ENCODE measurements at places on chromosomes 2 and 18.

DNA sequence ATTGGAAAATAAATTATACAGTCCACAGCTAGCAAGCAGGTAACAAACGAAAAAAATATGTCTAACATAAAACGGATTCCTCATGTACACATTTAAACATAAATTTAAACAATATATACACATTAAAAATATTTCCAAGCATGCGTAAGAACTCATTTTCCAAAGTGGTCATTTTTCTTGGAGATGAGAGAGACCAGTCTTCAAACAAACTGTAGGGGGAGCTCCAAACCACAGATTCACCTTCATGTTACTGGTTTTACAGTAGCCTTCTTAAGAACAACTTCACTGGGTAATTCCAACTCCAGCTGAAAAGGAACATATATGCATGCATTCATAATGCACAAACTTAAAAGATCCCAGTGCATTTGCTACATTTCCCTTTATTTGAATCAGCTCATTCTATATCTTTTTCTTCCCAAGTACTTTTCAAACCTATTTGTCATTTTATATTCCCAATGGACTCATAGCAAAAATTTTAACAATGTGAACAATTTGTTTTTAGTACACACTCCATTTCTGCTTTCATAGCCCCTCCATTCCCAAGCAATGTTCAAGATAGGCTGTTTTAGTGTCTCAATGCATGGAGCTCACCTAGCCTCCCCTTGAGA, 4.7 kb upstream of the STAMBP start:
- no peak for DNase-seq

DNA sequence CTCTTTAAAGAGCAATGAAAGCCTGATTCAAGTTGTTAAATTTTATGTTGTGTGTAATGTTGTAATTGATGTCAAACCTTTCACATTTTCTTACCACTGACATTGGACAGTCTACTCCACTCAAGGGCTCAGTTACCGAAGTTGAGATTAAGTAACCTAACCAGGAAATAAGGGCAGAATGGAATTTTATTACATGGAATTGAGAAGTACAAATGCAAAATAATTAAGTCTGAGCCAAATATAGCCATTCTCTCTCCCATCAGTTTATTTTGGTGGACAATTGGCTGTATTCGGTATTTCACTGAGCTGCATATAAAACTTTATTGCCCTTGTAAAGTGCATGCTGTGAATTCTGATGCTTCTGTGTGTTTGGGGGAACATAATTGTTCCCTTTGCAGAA, 231.5 kb downstream of the TTC32 start:
- DNase-seq: no peak

- DNase-seq: no peak
Observed at GRCh38 chr18:32576296-32576916, 105.7 kb upstream of the GAREM1 start.

- no peak for DNase-seq
Observed at GRCh38 chr2:31319406-31320175, 85.6 kb downstream of the EHD3 start.

DNA sequence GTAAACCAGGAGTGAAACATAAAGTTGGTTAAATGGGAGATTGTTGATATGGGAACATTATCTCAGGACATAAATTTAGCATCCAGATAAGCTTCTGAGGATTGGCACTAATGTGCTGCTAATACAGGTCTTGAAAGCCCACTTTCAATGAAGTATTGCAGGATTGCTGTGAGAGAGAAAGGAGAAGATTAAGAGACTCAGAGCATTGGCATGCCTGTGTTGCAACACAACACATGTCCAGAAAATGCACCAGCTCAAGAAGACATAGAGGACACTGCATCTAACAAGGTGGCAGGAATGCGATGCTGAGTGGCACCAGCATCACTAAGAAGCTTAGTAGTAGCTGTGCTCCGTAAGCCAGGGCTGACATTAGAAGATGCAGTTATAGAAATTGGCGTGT, 728.9 kb downstream of the SUCLG1 start:
- no peak for DNase-seq

GRCh38 chr18:79883461-79884293, 67.8 kb downstream of the SLC66A2 start:
- no peak for DNase-seq

DNA sequence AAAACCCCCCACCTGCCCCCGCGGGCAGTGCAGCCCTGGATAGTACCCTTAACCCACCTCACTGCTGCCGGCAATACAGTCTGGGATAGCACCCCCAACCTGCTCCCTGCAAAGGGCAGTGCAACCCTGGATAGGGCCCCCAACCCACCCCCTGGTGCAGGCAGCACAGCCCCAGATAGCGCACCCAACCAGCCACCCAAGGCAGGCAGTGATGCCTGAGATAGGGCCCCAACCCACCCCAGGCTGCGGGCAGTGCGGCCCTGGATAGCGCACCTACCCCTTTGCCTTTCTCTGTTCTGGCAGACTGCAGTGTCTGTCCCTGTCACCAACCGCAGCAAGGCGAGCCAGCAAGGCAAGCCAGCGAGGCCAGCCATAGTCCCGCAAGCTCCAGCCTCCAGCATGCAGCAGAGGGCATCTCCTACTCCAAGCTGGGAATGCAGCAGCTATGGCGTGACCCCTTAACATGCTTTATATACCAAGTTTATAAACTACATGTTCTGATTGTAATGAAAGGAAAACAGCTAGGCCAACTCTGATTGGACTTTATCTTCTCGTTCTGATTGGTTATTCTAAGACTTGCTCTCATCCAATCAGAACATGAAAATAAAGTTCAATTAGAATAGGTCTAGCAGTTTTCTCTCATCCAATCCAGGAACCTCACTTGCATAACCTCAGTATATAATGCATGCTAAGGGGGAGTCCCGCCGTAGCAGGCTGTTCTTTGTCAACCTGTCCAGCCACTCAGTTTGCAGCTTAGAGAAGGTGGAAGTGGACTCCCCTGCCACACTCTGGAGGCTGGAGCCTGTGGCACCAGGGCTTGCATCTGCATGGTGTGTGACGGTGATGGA, 34.1 kb upstream of the ANKRD62 start:
- no peak for DNase-seq

DNA sequence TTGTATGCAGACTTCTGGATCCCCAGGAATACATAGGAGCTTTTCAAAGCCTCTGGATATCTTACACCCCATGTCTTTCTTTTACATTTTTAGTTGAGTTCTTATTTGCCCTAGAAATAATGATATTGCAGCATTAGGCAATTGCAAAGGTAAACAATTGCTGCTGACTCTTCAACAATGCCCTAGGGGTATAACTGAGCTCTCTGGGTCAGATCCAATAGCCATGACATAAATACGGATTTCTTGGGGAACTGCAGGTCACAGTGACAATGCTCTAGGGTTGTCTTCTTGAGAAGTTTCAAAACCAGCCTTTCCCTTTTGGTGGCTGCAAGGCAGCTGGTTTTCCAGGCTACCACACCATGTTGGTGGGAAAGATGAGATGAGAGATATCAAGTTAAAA, 16.5 kb upstream of the OR6B3 start:
- no peak for DNase-seq

- no peak for DNase-seq
Observed at GRCh38 chr2:26453421-26454329, 24.2 kb downstream of the OTOF start.

DNA sequence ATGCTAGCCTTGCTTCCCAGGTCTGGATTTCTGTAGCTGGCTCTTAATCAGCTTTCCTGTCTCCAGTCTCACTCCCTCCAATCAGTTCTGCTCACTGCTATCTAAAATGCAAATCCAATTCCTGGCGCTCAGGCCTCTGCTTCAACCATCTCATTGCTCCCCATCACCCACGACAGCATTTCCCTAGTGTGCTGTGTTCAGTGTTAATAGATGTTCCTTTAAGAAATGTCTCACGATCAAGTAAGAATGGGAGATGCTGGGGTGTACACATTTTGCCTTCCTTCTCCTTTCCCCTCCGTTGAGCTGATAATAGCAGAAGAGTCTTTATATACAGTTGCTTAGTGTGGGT, 1.6 kb upstream of the PUM2 start:
- DNase-seq: no peak

- no peak for DNase-seq
Observed at GRCh38 chr2:176793792-176794191, 418.8 kb upstream of the HNRNPA3 start.

- DNase-seq: no peak
Observed at GRCh38 chr2:15570104-15570503, 9.0 kb upstream of the NBAS start.

DNA sequence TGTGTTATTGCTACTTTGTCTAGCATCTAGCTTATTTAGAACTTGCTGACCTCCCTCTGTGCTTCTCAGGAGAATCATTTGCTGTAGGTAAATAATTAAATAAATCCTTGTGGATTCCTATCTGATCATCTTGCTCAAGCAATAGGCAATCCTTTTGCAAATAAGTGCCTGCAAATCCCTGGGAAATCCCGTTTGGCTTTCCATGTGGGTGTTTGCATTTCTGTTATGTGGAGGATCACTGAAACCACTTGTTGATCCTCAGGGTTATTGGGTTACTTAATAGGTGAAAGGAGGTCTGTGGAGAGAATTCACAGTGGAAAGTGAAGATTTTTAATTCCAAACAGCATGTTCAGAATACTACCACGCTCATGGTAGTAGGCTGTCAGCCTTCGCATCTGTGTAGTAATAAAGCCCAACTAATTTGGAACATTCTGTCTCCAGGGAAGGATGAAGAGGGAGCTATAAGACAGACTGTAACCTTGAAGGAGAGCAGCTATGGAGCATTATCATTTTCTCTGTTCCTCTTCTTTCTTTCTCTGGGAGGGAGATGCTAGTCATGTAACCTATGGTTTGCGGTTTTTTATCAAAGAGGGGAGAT, 72.5 kb downstream of the GULP1 start:
- no peak for DNase-seq

- no peak for DNase-seq
Observed at GRCh38 chr2:26148501-26148900, 24.4 kb upstream of the GAREM2 start.

GRCh38 chr2:44931198-44931780, 10.2 kb upstream of the SIX3 start:
- no peak for DNase-seq

DNA sequence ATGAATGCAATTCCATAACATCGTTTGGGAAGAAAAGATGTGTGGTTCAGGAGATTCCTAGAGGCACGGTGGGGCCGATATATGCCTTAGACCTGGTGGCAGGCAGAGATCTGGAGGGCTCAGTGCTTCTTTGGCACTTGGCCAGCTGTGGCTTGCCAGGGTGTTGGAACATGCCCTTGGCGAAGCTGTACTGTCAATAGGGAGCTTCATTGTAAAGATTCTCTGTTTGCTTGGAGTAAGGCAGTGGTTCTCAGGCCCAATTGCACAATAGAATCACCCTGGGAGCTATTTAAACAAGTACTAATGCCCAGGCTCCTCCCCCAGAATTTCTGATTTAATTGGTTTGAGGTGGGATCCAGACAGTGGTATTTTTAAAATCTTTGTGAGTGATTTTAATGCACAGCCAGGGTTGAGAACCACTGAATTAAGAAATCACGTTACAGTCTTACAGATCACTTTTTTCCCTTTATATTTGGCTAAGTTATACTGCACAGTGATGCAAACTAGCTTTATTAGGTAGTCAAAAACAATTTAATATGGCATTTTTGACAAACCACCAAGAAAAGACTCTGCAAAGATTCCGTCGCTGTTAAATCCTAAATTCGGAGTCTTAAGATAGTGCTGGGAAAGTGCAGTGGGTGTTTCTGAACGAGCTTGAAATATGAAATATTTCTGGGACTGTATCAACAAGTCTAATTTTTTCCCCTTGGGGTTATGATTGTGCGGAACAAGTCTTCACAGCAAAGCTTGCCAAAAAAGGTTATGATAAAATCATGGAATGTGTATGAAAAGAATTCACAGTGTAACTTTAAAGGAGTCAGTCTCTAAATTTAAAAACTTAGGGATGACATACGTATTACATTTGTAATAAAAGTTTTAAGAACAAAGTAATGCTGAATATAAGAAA, 78.0 kb downstream of the CRIM1 start:
- DNase-seq: no peak

DNA sequence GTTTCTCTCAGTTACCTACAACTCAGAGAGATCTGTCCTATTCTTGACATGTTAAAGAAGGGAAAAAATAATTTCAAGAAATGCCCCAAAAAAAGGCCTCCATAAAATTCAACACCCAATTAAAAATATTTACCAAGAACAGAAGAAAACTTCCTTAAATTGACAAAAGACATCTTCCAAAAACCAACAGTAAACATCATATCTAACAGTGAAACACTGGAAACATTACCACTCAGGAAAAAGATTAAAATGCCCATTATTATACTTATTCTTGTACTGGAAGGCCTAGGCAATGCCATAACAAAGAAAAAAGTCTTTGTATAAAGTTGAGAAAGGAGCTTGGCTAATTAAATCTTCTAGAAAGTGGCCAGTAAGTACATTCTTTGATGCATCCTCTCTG, 7.2 kb downstream of the DTNB start:
- no peak for DNase-seq

DNA sequence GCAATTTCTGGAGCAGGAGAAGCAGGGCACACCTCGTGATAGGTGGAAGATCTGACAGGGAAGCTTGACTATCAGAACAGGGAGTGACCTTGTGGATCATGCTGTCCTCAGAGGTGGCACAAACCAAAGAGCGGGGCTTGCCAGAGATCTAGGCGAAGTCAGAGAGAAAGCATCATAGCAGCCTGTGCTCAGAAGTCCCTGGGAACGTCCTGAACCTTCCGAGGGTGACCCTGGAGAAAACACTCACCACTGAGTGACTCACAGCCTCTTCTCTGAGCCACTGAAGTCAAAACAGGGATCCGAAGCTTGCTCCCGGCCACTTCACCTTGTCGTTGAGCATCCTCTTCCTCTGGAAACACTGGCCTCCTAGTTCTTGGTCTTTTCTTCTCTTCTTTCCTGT, 56.7 kb downstream of the IL1R2 start:
- no peak for DNase-seq

DNA sequence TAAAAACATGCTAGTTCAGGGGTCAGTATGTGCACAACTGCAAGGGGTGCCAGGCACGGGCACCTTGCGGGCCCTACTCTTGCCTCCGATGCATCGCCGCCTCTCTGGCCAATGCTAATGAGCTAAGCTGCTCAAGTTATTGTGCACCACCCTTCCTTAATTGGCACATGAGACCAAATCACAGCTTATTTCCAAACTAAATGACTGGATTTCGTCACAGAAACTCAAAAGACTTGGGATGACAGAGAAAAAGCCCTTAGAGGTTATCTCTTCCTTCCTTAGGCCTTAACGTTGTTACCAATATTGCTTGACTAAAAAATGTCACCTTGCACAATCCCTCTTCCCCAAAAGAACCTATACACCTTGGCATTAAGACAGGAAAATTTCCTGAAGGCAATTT, 7.7 kb downstream of the RNF149 start:
- DNase-seq: no peak

DNA sequence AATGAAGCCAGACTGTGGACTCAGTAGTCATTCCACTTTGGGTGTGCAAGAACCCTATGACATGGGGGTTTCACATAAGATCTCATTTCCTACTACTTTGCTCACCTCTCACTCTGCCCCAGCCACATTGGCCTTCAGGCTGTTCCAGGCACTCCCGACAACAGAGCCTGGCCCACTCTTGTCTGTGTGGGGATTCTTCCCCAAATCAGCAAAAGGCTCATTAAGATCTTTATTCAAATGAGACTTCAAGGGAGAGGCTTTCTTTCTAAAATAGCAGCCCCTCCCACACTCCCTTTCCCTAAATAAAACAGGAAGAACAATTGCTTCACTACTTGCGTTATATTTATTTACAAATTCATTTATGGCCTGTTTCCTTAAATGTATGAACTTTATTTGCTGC, 3.5 kb upstream of the CDC42EP3 start:
- no peak for DNase-seq

- DNase-seq: no peak
Observed at GRCh38 chr2:67984600-67984999, 78.2 kb downstream of the C1D start.

Measured in activated T-cell treated with anti-CD3 and anti-CD28 coated beads for 4 hours (primary cell).